Caco-2 (cell line): ENCODE measurements at places on chromosomes 11 and 22.

DNA sequence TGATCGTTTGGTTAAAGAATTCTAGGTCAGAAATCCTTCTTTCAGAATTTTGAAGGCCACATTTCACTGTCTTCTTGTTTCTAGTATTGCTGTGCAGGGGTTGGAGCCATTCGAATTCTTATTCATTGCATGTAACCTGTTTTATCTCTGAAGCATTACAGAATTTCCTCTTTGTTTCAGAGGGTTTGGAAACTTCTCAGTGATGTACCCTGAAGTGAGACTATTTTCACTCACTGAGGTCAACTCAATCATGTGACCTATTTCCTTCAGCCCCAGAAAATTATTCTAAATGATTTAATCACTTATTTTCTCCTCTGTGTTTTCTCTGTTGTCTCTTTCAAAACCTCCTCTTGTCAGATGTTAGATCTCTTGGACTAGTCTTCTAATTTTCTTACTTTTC is 147.8 kb downstream of the ENTHD1 start:
- H3K36me3 ChIP-seq, result no peaks in the 10 kb centered on the region
- no peak overlapping the region for H3K27ac ChIP-seq
- no peak for DNase-seq
- no peaks in the 10 kb centered on the region for H3K4me1 ChIP-seq
- H3K27me3 ChIP-seq, result no peaks in the 10 kb centered on the region
- H3K4me3 ChIP-seq, result no peak overlapping the region

DNA sequence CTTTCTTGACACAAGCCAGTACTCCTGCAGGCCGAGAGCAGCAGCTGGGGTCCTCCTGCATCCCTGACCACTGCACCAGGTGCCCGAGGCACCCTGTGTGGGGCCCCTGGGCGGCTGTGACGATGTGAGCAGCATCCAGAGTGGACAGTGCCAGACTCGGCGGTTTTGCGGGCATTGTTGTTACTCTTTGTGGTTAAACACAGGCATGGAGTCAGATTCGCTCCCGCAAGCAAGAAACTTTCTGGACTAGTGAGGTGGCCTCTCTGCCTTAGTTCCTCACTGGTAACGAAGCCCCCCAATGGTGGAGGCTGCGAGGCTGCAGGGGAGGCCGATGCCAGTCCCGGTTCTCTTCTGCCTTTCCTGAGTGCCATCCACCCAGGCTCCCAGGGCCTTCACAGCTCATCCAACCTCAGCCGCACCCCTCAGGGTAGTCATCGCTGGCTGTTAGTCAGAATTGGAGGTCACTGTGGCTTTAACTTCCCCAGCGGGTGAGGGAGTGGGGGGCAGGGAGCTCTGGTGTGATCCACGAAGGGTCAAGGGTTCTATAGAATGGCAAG is 3.7 kb upstream of the CLDN5 start:
- H3K4me1 ChIP-seq, result no peaks in the 10 kb centered on the region
- H3K27me3 ChIP-seq, result no peaks in the 10 kb centered on the region
- DNase-seq, result peak; percentile 12
- H3K4me3 ChIP-seq, result no peak overlapping the region
- H3K27ac ChIP-seq, result no peak overlapping the region

GRCh38 chr11:61488651-61489291 is 19.8 kb upstream of the LRRC10B start:
- H3K27me3 ChIP-seq, result no peaks in the 10 kb centered on the region
- peak; percentile 80 for DNase-seq
- peak overlapping the region; percentile 29 for H3K27ac ChIP-seq
- H3K4me1 ChIP-seq, result peaks cover 16% of the 10 kb centered on the region
- no peaks in the 10 kb centered on the region for H3K36me3 ChIP-seq

DNA sequence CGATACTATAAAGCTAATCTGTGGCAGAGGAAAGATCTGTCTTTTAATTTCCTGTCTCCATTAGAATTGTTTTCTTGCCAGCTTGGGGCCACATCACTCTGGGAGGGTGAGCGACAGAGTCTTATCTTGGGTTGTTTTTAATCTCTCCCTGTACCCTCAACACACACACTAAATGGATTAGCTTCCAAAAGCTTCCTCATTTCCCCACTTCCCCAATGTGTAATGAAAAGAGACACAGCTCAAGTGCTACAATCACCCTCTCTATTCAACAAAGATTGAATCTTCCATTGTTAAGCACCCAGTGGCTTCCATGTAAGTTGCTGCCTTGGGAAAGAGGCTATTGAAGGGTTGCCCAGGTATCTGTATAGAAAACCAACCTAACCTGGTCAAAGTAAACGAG is 6.1 kb upstream of the ASCL3 start:
- H3K27ac ChIP-seq, result no peak overlapping the region
- no peaks in the 10 kb centered on the region for H3K36me3 ChIP-seq
- H3K4me1 ChIP-seq, result no peaks in the 10 kb centered on the region
- H3K4me3 ChIP-seq, result no peak overlapping the region
- no peaks in the 10 kb centered on the region for H3K27me3 ChIP-seq

- no peaks in the 10 kb centered on the region for H3K4me1 ChIP-seq
- no peaks in the 10 kb centered on the region for H3K27me3 ChIP-seq
- H3K36me3 ChIP-seq, result no peaks in the 10 kb centered on the region
- H3K4me3 ChIP-seq, result no peak overlapping the region
- DNase-seq, result no peak
Observed at GRCh38 chr11:95371153-95371552, 140.2 kb upstream of the SESN3 start.

DNA sequence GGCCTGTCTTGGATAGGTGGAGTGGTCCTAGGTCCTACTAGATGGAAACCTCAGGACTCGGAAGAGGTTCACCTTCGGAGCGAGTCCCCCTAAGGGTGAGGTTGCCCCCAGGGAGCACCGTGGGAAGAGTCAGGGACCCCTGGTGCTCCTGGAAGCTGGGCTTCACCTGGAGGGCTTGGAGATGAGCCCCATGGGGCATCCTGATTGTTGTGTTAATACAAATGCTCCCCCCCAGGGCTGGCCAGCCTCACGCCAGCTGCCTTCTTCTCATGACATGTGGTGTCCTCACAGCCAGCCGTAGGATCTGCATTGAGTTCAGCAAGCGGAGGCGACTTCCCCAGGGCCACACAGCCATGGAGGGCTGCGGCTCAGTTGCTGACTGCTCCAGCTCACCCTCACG is 1487.5 kb downstream of the BRD1 start:
- H3K27ac ChIP-seq, result no peak overlapping the region
- no peaks in the 10 kb centered on the region for H3K27me3 ChIP-seq
- H3K36me3 ChIP-seq, result no peaks in the 10 kb centered on the region
- H3K4me3 ChIP-seq, result no peak overlapping the region
- no peak for DNase-seq

DNA sequence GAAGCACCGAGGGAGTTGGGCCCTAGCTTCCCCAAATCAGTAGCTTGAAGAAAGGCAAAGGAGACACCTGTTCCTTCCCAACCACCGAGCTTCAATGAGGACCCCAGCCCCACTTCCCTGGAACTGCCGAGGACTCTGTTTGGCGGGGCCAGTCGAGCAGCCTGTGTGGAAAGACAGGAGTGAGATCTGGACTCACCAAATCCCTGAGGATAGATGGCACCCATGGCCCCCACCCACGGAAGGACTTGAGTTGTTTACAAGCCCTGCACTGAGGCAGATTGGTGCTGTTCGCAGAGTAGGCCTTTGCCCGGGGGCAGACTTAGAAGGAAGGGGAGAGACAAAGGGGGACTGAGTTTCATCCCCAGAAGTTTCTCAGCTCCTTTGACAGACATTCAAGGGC is 64.6 kb downstream of the FEZ1 start:
- H3K27ac ChIP-seq, result no peak overlapping the region
- H3K4me1 ChIP-seq, result 0 out of 2 replicates have a peak, but pooled peaks cover 7% of the 10 kb centered on the region
- H3K36me3 ChIP-seq, result no peaks in the 10 kb centered on the region
- no peaks in the 10 kb centered on the region for H3K27me3 ChIP-seq
- H3K4me3 ChIP-seq, result no peak overlapping the region

DNA sequence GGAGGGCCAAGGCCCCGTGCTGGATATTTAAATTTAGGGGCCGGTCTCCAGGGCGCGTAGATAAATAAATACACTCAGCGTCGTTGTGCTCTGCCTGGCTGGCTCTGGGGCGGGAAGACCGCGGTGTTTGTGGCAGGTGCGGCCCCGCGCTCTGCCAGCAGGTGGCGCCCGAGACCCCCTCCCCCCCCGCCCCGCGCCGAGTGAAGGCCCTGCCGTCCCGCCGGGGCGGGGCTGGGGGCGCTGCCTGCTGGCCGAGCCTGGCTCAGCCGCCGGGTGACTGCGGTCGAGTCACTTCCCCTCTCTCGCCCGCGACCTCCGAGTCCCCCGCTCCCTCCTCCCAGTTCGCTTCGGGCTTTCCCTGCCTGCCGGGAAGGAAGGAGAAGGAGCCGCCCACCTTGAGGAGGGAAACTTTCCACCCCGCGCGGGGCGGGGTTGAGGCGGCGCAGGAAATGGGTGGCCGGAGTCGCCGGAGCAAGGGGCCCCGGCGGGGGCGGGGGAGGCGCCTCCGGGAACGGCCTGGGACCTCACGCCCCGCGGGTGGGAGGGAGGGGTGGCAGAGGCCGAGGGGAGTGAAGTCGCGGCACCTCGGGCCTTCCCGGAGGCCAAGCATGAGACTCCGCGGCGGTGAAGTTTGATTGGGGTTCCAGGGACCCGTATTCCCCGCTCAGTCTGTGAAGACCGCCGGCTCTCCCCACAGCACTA is 1.6 kb upstream of the EHBP1L1 start:
- peak overlapping the region; percentile 72 for H3K27ac ChIP-seq
- peak overlapping the region; percentile 56 for H3K4me3 ChIP-seq
- peaks cover 38% of the 10 kb centered on the region for H3K4me1 ChIP-seq
- DNase-seq, result peak; percentile 94
- H3K36me3 ChIP-seq, result no peaks in the 10 kb centered on the region; the same call in none of the 2 replicates

DNA sequence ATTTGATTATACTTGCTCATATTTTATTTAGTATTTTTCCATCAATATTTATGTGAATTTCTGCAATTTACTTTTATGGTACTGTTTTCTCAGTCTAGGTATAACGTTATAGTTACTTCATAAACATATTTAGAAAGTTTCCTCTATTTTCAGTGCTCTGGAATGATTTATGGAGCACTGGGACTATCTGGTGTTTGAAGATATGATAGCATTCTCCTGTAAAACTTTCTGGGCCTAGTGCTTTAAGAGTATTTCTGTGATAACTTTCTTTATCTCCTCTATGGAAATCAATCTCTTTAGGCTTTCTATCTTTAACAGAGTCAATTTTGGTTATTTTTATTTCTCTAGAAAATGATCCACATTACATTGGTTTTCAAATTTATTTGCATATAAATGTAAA is 85.1 kb downstream of the SOX6 start:
- H3K4me3 ChIP-seq, result no peak overlapping the region
- H3K27ac ChIP-seq, result no peak overlapping the region
- H3K27me3 ChIP-seq, result no peaks in the 10 kb centered on the region

DNA sequence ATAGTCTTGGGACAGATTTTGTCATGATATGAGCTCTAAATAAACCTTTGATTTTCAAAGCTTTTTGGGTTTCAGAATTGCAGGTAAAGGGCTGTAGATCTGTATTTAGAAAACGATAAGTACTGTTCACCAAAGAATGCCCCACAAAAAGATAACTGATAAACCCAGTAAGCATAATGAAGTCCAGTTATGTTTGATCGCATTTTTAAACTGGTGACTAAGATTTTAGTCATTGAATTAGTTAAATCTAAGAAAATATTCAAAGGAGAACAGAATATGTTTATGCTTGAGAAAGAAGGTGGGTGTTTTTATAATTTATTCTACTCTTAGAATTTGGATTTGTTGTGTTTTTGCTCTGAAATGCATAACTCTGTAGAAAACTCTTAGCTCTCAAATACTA is 11.6 kb downstream of the DEPDC7 start:
- peaks cover 22% of the 10 kb centered on the region for H3K4me1 ChIP-seq
- no peak for DNase-seq
- H3K27ac ChIP-seq, result no peak overlapping the region
- H3K36me3 ChIP-seq, result no peaks in the 10 kb centered on the region

DNA sequence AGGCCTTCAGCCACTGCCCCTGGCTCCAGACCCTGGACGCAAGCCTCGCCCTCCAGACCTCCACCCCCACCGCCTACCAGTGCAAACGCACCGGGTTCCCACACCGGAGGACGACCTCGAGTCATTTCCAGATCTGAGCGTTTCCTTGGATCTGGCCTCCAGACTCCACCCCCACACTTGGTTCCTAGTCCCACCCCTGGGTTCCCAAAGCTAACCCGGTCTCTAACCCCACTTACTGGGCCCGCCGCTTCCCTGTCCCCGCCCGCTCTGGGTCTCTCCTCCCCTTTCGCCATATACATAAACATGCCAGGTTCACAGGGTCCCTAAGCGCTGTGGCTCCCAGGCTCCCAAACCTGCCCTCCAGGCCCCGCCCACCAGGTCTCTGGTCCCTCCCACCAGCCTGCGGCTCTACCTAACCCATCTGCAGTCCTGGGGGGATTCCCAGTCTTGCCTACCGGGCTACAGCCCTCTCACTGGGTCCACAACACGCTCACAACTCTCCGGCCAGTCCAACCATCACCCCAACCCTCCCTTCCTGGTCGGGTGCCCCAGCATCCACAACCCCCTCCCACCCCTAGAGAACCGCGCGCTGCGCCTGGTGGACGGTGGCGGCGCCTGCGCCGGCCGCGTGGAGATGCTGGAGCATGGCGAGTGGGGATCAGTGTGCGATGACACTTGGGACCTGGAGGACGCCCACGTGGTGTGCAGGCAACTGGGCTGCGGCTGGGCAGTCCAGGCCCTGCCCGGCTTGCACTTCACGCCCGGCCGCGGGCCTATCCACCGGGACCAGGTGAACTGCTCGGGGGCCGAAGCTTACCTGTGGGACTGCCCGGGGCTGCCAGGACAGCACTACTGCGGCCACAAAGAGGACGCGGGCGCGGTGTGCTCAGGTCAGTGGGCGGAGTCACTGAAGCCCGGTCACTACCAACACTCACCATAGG is 36.7 kb downstream of the CD6 start:
- no peak for DNase-seq
- no peaks in the 10 kb centered on the region for H3K4me1 ChIP-seq
- peak overlapping the region; percentile 37 for H3K4me3 ChIP-seq
- no peaks in the 10 kb centered on the region for H3K36me3 ChIP-seq
- peaks cover 3% of the 10 kb centered on the region for H3K27me3 ChIP-seq
- H3K27ac ChIP-seq, result no peak overlapping the region

GRCh38 chr11:103842795-103843194 is 193.6 kb upstream of the DDI1 start:
- H3K27me3 ChIP-seq, result no peaks in the 10 kb centered on the region
- H3K36me3 ChIP-seq, result no peaks in the 10 kb centered on the region
- no peak for DNase-seq
- H3K4me1 ChIP-seq, result peaks cover 20% of the 10 kb centered on the region; the same call in 1 of the 2 replicates
- H3K27ac ChIP-seq, result no peak overlapping the region
- no peak overlapping the region for H3K4me3 ChIP-seq

- H3K27ac ChIP-seq, result no peak overlapping the region
- no peak overlapping the region for H3K4me3 ChIP-seq
- no peaks in the 10 kb centered on the region; the same call in 1 of the 2 replicates for H3K27me3 ChIP-seq
- no peaks in the 10 kb centered on the region for H3K4me1 ChIP-seq
- no peak for DNase-seq
- no peaks in the 10 kb centered on the region for H3K36me3 ChIP-seq
Observed at GRCh38 chr22:43042101-43042780, 27.3 kb upstream of the PACSIN2 start.

- DNase-seq, result no peak
- no peaks in the 10 kb centered on the region for H3K36me3 ChIP-seq
- H3K27ac ChIP-seq, result no peak overlapping the region
- H3K4me3 ChIP-seq, result no peak overlapping the region
Observed at GRCh38 chr11:115636753-115637527, 132.7 kb upstream of the CADM1 start.

GRCh38 chr22:30866811-30867271 is 101.7 kb downstream of the MORC2 start:
- no peaks in the 10 kb centered on the region for H3K36me3 ChIP-seq
- no peaks in the 10 kb centered on the region for H3K27me3 ChIP-seq
- DNase-seq, result no peak
- peaks cover 4% of the 10 kb centered on the region; the same call in 1 of the 2 replicates for H3K4me1 ChIP-seq

- H3K27ac ChIP-seq, result no peak overlapping the region
- DNase-seq, result no peak
- no peak overlapping the region for H3K4me3 ChIP-seq
- no peaks in the 10 kb centered on the region for H3K27me3 ChIP-seq
- no peaks in the 10 kb centered on the region for H3K4me1 ChIP-seq
- no peaks in the 10 kb centered on the region for H3K36me3 ChIP-seq
Observed at GRCh38 chr11:108967571-108967970, 302.7 kb downstream of the DDX10 start.
